ENCODE measurements at places on chromosomes 6 and 20.

- no peak for DNase-seq
Observed at GRCh38 chr6:12709116-12709515, 7.5 kb upstream of the PHACTR1 start.

DNA sequence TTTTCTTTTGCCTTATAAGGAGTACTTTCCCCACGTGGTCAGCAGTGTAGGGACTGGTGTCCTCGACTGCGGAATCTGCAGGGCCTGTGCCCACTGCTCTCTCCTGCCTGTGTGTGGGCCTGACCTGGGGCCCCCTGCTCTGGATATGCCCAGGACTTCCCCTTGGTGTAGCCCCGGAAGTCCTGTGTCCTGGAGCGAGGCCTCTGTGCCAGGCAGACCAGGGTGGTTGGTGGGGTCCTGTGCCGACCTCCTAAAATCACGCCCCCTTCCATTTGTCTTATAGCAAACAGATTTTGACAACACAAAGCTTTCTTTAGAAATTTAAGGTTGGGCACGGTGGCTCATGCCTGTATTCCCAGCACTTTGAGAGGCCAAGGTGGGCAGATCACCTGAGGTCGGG, 64.2 kb downstream of the DLL1 start:
- no peak for DNase-seq

DNA sequence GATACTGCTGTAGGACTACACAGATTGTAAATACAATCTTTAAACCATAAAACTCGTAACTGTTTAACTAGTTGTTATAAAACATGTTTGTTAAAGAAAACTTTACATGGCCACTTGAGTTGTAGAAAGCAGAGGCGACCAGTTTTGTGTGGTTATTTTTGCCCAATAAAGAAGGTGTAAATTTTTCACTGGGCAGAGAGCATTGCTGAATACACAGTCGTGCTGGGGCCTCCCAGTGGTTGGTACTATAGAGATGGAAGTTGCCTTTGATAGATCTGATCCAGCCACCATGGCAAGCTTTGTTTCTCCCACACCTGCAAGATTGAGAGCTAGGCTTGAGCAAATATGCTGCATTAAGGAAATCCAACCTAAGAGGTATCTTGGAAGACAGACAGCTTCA, 34.0 kb upstream of the YWHAB start:
- DNase-seq = no peak

- DNase-seq = no peak
Observed at GRCh38 chr6:71028877-71029252, 72.0 kb upstream of the B3GAT2 start.
